ENCODE measurements at places on chromosomes 12 and 14.

DNA sequence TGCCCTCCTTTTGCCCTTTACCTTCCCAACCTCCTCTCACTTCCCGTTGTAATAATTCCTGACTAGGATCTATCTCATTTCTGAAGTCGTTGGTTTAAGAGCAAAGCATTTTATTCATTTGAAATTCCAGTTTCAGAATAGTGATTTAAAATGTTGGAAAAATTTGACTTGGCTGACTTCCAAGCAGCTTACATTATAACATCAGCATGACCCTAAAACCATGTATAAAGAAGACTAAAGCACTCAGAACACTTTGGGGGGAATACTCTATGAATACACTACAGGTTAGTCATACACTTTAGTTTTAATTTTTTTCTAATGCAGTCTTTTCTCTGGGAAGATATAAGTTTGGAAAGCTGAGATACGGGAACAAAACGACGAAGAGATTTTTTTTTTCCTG lies 161.1 kb downstream of the BTG1 start:
- DNase-seq: no peak

- DNase-seq: no peak
These were observed 52.9 kb upstream of the SCN8A start for GRCh38 chr12:51538149-51538548.

DNA sequence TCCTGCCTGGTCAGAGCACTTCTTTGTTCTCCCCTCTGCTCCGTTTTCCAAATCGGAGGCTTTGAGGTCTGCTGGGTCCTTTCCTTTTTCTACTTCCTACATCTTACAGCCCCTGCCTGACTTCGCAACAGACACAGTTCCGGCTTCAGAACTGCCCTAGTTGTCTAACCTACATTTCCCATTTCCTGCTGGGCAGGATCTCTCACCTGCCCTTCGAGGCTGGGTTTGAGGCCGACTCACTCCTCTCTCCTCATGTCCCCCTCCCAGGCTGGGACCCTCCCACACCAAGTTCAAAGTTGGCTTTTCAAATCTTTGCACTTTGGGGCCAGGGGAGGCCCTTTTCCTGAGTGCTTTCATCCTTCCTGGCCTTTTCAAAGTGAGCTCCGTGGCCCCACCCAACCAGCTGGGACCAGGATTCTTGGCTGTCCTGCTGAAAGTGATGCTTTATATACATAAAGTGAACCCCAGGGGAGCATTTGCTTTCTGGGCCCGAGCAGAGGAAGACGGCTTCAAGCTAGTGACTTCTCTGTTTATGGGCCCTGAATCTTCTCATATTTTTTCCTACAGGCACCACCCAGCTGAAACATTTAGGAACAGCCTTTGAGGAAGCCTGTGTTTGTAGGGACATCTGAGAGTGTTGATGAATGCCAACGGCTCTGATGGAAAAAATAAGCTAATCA lies 281.0 kb upstream of the CRY1 start:
- no peak for DNase-seq

DNA sequence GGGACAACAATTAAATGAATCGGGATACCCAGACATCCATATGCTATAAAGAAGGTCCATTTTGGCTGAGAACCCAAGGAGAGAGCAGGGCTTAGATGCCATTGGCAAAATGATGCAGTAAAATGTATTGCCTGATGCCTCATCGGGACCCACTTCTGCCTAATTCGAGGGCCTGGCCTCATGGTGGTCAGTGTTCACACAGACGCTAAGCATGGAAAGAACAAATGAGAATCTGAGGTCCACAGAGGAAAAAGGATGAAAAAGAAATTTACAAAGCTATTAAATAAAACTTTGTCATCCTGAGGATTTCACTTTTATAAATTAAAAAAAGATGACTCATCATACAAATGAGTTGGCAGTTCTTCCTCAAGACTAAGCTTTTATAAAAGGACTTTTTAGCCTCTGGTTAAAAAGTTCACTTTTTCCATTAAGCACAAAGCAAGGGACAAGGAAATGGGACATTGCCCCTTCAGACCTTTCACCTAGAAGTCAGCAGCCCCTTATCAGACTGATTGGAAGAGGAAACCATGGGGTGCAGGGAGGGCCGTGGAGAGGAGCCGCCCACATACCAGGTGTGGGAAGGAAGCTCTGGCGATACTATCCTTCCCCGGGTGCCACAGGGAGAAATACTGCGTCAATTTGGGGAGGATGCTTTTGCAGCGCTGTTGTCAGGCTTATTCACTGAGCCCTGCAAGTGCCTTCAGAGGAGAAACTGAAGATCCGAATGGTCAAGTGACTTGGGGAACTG lies 176.0 kb downstream of the EGLN3 start:
- no peak for DNase-seq

DNA sequence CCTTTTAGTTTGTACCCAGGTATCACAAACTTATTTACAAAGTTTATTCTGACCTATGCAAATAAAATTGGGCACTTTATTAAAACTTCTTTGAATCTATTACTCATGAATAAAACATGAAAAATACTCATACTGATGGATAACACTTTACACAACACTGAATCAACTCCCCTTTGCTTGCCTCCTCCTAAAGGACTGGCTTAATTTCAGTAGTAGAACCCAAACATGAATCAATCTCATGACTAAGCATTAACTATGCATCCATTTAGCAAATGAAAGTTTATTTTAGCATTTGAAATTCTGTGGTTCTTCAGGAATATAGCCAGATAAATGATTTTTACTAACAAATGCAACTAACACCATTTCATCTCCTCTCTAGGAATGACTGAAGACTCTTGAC lies 32.4 kb downstream of the DENND5B start:
- DNase-seq: no peak

GRCh38 chr12:58346032-58346632 lies 404.8 kb downstream of the ATP23 start:
- DNase-seq: peak; percentile 17

GRCh38 chr14:61929651-61930050 lies 167.4 kb downstream of the SNAPC1 start:
- DNase-seq: no peak

GRCh38 chr12:22856178-22856577 lies 231.2 kb downstream of the ETNK1 start:
- DNase-seq: peak; percentile 45

GRCh38 chr14:71212093-71212492 lies 304.8 kb downstream of the PCNX1 start:
- no peak for DNase-seq

DNA sequence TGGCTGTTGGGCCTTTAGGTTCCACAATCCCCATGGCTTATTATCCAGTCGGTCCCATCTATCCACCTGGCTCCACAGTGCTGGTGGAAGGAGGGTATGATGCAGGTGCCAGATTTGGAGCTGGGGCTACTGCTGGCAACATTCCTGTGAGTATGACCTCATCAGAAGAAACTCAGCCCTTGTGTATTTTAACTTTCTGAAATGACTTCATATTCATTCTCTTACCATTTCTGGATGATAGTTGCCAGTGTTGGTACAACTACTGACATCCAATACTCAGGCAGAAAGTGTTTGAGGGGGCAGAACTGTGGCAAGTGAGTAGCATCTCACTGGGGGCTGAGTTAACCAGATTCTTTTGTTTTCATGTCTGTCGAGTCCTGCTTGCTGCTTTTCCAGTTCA lies 2.3 kb downstream of the DAZAP2 start:
- DNase-seq: no peak

DNA sequence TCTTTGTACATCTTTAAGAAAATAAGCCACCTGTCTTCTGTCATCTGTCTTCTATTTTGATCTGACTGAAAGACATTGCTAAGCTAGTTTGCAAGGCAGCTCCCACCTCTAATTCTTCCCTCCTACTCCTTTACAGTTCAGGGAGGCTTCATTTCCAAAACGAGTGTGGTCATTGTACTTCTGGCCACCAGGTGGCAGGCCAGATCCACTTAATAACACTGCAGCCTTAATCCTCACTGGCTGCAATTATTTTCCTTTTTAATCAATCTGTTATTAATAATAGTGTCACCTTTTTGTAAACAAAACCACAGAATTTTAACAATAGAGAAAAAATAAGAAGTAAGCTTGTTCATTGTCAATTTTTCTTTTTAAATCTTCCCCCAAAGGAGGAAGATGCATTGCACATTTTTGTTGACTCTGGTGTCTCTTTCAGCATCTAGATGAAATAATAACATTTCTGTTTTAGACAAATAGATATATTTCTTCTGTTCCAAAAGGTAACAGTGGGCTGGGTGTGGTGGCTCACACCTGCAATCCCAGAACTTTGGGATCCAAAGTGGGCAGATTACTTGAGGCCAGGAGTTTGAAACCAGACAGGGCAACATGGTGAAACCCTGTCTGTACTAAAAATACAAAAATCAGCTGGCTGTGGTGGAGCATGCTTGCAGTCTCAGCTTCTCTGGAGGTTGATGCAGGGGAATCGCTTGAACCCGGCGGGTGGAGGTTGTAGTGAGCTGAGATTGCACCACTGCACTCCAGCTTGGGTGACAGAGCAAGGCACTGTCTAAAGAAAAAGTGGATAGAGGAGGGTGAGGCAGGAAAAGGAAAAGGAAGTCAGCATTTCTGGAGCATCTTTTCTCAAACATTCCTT lies 23.3 kb downstream of the GABARAPL1 start:
- DNase-seq: peak; percentile 13

GRCh38 chr12:108392284-108392683 lies 53.2 kb upstream of the CMKLR1 start:
- DNase-seq: no peak

GRCh38 chr12:5014269-5014668 lies 29.4 kb upstream of the KCNA5 start:
- no peak for DNase-seq

GRCh38 chr12:60255044-60255443 lies 659.2 kb downstream of the SLC16A7 start:
- no peak for DNase-seq

DNA sequence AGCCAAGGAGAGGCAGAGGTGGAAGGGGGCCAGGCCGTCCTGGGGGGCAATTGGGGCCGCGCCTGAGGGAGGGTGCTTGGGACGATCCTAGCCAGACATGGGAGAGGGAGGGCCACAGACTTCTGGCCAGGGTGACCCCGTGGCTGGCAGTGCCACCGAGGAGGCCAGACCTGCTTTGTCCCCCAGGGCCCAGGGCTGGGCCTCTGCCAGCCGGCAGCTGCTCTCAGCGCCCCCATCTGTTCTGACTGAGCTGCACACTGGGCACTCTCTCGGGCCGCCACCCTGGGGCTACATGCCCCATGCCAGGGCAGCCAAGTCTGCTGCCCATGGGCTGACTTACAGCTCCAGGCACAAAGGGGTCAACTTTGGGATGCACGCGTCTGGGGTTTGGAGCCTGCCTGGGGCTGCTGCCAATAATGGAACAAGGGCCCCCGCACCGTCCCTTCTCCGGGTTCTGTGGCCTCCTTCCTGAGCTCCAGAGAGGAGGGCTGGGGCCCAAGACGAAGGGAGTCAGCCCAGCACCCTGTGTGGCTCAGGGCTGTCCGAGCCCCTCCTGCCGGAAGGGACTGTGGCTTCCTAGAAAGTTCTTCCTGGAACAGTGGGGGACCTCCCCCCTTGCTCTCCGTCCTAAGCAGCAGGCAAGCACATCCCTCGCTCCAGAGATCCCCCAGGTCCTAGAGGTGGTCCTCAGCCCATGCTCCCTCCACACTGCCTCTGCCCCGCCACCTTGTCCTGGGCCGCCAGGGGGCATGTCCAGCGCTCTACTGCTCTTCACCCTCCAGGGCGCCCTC lies 1.1 kb downstream of the ADSS1 start:
- no peak for DNase-seq

GRCh38 chr12:65655074-65655493 lies 169.2 kb upstream of the HMGA2 start:
- DNase-seq: no peak

DNA sequence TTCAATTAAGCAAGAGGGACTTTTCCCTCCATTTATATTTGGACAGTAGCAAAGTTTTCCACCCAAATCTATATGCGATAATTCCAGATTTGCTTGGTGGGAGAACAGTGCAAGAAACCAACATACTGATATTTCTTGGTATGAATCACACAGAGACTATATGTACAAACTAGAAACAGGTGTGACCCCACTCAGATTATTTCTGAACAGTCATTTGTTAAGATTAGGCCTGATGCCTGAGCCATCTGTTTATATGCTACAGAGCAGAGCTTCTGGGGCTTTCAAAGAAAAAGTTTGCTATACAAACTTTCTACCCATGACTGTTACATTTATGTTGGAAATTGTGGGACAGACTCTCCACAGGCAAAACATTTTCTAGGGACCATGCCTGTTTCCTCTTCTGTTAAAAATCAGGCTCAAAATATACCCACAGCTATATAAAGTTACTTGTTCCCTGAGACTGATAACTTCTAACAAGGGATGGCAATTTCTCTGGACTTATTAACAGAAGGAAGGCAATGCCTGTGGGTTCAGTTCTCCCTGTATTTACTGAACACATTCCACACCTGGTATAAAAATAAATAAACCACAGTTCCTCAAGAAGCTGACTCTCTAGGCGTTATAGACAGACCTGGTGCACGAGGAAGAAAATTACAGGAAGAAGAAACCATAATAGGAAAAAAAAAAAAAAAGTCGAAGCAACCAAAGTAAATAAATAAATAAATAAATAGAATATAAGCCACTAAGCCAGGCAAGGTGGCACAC lies 8.0 kb downstream of the PTPN21 start:
- DNase-seq: no peak

- DNase-seq: no peak
These were observed 922.7 kb downstream of the VRK1 start for GRCh38 chr14:97719931-97720330.

DNA sequence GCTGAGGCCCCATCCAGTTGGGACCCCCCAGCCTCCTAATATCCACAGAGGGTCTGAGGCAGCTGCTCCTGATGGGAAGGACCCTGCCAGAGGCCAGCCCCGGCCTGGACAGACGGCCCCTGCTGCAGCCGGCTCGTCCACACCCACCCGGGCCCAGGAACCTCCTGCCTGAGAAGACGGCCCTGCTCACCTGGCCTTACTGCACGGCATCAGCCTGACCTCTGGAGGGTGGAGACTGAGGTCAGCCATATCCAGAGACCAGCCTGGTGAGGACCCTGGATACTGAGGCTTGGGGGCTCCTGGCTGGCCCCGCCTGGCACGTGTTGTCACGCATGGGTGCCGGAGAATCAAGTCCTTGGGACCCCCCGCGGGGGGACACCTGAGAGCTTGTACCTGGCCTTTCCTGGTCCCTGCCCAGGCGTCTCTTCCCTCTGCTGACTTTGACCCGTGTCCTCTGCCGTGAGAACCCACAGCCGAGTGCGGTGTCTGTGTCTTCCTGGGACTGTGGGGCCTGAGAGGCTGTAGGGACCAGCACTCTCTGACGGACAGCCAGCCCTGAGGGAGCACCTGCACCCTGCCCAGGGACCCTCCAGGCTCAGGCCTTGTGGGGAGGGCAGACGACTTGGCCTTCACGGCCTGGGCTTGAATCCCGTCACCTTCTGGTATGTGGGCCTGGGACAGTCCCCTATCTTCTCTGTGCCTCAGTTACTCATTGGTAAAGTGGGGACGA lies 57.3 kb downstream of the NOC4L start:
- no peak for DNase-seq

- no peak for DNase-seq
These were observed 101.5 kb upstream of the USP15 start for GRCh38 chr12:62158461-62159360.

GRCh38 chr12:103272949-103273348 lies 222.8 kb downstream of the C12orf42 start:
- no peak for DNase-seq

DNA sequence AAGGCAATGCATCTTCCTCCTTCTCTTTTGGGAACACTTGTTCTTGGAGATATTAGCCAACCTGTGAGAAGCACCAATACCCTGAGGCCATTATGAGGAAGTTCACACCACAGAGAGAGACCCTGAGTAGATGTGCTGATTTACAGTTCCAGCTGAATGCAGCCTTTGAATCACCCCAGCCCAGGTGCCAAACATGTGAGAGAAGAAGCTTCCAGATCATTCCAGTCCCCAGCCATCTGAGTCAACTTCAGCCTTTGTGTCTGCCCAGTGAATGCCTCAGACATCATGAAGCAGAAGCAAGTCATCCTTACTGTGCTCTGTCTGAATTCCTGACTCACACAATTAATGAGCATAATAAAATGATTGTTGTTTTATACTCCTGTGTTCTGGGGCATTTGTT lies 25.1 kb downstream of the C12orf42 start:
- no peak for DNase-seq
